NCI-H2171 (cell line): ENCODE measurements at places on chromosomes 5 and 9.

DNA sequence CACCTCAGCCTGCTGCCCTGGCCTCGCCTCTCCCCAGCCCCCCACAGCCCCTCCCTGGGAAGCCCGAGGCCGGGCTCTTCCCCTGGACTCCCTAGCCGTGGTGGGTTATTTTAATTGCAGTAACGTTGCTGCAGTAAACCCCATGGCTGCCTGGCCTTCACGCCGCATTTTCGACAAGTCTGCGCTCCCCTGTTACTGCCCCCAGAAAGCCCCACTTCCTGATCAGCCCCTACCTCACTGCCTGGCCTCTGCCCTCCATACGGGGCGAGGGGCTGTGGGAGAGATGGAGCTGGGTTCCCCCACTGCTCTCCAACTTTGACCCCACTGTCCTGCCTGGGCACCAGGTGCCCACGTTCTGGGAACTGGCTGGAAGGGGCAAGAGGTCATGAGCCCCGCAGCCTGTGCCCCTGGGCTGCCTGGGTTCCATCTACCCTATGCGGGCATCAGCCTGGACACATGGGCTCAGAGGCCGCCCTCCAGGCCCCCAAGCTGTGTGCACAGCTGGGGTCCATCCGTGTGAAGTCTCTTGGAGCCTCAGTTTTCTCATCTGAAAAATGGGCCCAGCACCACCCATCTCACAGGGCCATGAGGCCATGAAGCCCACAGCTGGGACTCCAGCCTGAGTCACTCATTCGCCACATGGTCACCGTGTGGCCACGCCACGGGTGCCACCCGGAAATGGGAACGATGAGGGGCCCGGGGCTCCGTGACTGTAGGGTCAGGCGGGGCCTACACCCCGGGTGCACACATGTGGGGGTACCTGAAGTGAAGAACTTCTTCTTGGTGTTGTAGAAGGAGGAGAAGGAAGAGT lies 11.5 kb downstream of the EGFL7 start:
- no peak for DNase-seq

GRCh38 chr5:132667761-132668705 lies 5.8 kb upstream of the IL4 start:
- no peak for DNase-seq

DNA sequence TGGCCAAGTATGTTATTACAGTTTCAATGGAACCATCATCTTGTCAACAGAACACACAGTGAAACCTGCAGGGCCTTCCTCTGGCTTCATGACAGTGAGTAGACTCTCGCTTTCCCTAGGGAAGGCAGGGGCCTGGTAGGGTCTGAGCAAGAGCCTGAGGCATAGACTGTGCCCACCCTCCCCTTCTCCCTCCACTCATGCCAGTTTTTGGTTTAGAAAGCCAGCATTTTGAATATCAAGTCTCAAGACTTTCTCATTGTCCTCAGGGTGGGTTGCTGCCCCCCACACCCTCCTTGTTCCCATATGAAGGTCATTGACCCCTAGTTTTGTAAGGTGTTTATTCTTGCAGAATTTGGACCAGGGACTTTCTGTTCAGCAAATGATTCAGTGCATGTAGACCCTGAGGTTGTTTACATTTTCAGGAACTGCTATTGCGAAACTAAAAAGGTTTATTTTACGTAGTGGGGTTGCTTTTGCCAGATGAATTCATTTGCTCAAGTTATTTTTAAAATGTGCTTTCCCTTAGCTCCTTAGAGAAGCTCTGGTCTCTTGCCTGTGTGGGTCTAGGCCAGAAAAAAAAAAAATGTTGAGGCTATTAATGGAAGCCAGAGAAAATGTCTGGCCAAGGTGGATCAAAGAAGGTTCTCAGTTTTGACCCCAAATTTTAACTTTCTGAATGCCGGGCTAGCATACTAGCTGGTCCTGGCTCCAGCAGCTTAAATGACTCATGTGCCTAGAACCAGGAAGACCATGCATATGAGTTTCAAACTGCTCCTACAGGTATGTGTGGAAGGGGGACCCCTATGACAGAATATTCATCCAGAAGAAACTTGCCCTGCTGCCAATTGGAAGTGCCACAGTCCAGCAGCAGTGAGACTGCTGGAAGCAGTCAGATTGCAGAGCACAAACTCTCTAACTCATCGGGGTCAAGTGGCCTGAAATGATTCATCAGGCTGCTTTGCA lies 10.1 kb upstream of the MOB3B start:
- no peak for DNase-seq

GRCh38 chr9:128862401-128862851 lies 19.3 kb downstream of the KYAT1 start:
- DNase-seq: no peak

DNA sequence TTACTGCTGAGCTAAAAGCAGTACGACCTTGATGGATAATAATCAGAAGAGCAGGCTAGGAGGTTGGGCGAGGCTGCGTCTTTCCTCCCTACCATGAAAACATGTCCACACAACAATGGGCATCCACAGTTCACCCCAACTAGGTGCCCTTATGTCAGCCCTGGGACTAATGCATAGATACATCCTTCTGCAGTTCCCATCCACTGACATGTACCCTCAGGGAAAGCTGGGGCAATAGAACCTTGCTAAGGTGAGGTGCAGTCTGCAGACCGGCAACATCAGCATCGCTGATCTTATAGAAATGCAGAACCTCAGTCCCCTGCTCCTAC lies 697 bp upstream of the PRUNE2 start:
- no peak for DNase-seq

GRCh38 chr9:68498816-68499215 lies 41.9 kb downstream of the TMEM252 start:
- no peak for DNase-seq

- no peak for DNase-seq
Measured at GRCh38 chr5:116088062-116088461, 3.2 kb downstream of the COMMD10 start.

DNA sequence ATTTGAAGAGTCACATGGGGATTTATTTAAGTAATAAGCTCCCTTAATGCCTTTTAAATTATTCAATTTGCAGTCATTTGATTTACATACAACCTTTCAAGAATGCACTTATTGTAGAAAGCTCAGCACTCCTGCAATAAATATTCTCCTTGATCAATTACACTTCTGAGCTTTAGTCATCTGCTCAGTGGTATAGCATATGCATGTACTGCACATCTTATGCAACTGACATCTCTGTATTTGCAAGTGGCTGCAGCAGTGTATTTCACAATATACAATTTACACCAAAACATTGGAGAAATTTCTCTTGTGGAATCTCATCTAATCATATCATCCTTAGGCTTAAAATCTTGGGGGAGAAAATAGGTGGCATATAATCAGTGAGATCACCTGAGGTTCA lies 325.7 kb downstream of the SLF1 start:
- DNase-seq: no peak

- DNase-seq: no peak
Measured at GRCh38 chr5:11525020-11525419, 379.2 kb downstream of the CTNND2 start.
